Substantia nigra (tissue), 51 donors: ENCODE measurements at places on chromosomes 13 and 19.

DNA sequence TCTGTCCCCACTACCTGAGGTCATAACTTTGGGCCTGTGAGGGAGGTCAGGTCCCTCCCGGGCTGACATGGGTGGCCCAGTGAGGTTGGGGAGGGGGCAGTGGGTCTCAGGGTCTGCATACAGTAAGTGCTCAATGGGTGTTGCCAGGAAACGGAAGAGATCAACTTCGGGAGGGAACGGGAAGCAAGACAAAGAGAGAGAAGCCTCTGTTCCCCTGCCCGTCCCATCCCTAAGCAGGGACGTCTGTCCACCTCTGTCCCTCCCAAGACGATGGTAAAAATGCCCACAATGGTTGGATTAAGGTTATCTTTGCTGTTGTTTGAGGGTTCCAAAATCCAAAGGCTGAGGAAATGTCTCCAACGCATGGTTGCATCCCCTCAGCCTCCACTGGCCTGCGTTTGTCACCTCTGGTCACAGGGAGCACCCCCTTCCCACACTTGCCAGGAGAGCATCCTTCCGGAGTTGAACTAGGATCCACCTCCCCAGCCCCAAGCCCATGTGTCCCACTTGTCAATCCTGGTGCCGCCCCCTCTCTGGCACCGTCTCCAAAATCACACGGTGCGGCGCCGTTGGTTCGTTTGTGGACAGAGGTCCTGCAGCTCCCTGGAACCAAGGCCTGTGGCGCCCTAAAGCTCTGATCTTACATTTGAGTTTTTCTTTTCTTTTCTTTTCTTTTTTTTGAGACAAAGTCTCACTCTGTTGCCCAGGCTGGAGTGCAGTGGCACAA lies 774 bp upstream of the HOMER3 start:
- peak; percentile 21 for DNase-seq

DNA sequence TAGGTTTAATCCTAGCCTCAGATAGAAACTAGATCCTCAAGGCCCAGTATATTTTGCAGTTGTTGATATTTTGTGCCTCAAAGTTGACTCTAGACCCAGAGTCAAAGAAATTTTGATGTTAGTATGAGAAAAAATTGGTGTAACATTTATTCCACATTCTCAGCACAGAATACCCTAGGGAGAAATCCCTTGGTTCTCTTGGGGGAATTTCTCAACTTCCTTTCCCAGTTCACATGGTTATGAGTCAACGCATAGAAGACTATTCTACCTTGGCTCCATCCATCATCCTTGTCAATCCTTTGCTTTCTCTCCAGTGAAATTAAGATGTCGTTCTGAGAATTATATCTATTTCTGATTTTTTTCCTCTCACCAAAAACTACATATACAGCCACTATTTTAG lies 145.3 kb downstream of the POSTN start:
- DNase-seq: no peak

DNA sequence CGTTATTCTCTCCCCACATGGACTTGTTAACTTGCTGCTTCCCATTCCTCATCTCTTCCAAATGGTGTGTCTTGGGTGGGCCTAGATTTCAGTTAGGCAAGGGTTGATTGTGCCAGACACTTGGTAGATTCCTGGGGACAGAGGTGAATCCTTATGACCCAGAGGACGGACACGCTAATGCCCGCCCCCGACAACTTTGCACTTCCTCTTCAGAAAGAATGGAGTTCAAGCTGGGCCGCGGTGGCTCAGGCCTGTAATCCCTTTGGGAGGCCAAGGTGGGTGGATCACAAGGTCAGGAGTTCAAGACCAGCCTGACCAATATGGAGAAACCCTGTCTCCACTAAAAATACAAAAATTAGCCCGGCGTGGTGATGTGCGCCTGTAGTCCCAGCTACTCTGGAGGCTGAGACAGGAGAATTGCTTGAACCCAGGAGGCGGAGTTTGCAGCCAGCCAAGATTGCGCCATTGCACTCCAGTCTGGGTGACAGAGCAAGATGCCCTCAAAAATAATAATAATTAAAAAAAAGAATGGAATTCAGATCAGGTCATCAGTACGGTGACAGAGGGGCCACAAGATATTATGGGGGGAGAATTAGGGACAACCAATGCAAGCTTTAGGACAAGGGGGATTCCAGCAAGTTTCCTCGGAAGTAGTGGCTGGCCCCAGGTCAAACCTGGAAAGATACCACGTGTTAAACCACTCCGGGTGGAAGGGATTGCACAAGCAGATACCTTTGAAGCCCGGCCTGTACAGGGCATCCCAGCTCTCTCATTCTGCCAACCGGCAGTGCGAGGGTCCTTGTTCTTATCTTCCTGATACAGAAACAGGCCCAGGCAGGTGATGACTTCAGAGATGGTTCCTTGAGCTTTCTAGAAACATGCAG lies 2.7 kb downstream of the MYO9B start:
- DNase-seq: no peak

DNA sequence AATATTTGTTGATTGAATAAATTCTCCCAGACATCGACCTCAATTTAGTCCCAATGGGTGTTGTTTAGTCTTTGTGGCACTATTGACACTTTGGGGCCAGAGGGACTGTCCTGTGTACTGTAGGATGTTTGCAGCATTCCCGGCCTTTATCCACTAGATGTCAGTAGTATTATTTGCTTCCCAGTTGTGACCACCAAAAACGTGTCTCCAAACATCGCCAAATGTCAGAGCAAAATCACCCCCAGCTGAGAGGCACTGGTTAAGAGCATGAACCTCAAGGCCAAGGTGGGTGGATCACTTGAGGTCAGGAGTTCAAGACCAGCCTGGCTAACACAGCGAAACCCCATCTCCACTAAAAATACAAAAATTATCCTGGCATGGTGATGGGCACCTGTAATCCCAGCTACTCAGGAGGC lies 15.4 kb downstream of the NLRP12 start:
- DNase-seq: no peak

- no peak for DNase-seq
Observed at GRCh38 chr13:105016266-105016665, 1519.2 kb downstream of the EFNB2 start.

GRCh38 chr19:3570606-3571011 lies 2.1 kb upstream of the HMG20B start:
- DNase-seq: peak; percentile 66

GRCh38 chr19:13154241-13154778 lies 4.1 kb downstream of the IER2 start:
- DNase-seq: peak; percentile 46

GRCh38 chr19:19871932-19872331 lies 6.2 kb downstream of the ZNF253 start:
- DNase-seq: no peak

DNA sequence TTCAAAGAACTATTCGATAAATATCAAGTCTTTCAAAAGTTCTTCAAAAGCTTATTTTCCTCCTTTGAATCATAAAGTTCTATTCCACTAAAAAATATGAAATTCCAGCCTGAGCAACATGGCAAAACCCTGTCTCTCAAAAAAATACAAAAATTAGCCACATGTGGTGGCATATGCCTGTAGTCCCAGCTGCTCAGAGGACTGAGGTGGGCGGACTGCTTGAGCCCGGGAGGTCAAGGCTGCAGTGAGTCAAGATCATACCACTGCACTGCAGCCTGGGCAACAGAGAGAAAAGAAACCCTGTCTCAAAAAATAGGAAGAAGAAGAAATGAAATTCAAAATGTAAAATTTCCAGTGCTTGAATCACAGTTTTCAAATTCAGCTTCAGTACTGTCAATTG lies 24.6 kb downstream of the CAB39L start:
- DNase-seq: no peak

DNA sequence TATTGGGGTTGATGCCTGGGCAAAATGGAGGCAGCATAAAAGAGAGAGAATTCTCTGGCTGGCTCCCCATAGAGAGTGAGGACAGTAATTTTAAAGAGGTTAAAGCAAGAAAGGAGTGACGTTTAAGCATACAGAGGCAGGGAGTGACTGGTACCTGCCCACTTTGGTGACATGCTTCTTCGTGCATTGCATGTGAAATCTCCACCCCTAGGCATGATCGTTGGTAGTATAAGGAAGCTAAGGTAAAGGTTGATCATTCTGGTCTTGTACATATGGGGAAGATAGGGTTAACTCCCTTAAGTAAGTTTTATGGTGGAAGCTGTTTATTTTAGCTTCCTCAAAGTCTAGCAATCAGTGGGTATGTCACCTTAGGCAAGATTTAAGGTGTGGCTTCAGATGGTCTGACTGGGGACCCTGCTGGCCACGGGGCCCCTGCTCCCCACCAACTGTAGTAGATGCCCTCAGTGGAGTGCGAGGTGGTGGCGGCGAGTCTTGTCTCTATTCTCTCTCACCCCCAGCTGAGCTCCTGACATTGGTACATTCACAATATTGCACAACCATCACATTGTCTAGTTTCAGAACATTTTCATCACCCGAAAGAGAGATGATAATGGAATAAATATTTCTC lies 797.5 kb upstream of the SPRY2 start:
- no peak for DNase-seq

GRCh38 chr19:33770107-33770506 lies 26.6 kb upstream of the KCTD15 start:
- no peak for DNase-seq

DNA sequence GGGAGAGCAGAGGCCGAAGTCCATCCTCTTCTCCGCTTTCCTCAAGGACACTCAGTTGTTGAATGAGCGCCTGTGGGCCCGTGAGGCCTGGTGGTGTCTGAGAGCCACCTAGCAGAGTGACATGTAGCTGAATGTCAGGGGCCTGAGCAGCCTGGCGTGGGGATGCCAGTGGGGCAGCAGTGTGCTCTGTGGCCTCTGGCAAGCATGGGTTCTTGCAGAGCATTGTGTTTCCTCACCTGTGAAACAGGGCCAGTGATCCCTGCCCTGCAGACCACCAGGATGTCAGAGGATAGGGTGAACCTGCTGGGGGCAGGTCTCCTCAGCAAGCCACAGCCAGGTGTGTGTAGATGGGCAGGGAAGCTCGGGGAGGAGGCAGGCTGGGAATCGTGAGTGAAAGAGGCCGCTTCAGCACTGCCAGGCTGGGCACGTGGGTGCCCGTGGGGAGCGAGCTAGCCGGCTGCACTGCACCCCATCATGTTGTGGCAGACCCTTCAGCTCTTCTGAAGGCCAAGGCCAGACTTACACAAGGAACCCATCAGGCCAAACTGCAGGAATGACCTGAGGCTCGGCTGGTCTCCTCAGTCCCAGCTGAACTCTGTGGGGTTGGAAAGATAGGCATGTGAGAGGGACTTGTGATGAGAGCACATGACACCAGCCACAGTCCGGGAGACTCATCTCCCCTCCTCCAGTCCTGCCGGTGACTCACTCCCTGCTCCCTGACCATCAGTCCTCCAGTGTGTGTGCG lies 5.0 kb downstream of the PPP1R37 start:
- peak; percentile 55 for DNase-seq

- no peak for DNase-seq
Observed at GRCh38 chr13:99993660-99994637, 12.4 kb downstream of the ZIC2 start.

GRCh38 chr19:55642153-55643002 lies 1.1 kb upstream of the ZNF581 start:
- DNase-seq: no peak

DNA sequence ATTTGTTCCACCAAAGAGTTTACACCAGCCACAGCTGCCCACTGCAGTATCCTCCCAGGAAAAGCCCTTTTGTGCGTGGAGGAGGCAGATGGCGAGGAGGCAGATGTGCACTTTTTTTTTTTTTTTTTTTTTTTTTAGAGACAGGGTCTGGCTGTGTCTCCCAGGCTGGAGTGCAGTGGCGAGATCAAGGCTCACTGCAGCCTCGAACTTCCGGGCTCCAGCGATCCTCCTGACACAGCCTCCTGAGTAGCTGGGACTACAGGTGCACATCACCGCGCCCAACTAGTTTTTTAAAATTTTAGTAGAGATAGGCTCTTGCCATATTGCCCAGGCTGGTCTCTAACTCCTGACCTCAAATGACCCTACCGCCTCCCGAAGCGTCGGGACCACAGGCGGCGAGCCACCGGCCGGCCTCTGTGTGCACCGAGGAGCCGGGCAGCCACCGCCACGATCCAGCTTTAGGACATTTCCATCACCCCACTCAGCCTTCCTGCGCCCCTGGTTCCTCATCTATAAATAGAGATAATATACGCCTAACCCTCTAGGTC lies 563 bp upstream of the PDCD5 start:
- DNase-seq: no peak

DNA sequence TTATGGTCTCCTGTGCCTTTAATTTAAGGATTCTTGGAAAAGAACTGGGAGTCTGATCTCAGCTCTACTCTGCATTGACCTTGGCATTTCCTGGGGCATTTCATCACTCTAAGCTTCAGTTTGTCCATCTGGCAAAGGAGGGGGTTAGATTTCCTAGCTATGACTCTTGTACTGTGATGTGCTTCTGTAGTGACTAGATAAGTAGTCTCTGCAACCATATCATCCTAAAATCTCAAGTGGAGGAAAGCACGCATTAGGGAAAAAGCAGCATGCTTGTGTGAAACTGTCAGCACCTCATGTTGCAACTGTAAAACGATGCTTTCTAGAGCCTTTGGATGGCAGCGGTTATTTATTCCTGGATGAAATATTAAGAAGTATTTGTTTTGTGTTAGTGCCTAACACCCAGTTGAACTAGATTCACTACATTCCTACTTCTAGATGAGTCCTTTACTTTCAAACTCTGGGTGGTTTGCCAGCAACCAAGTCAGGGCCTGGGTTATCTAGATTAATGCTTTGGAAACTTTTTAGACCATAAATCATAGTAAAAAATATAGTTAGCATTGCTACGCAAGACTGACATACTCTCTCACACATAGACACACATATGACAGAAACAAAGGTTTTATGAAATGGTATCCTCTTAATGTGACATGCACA lies 6.8 kb downstream of the WDFY2 start:
- DNase-seq: no peak

GRCh38 chr13:106230450-106230849 lies 305.0 kb downstream of the EFNB2 start:
- DNase-seq: no peak

- no peak for DNase-seq
Observed at GRCh38 chr19:35577918-35578317, 8.1 kb upstream of the PMIS2 start.

GRCh38 chr13:43333176-43333575 lies 309.8 kb downstream of the DNAJC15 start:
- DNase-seq: no peak

- no peak for DNase-seq
Observed at GRCh38 chr13:107480130-107480529, 735.2 kb downstream of the LIG4 start.

DNA sequence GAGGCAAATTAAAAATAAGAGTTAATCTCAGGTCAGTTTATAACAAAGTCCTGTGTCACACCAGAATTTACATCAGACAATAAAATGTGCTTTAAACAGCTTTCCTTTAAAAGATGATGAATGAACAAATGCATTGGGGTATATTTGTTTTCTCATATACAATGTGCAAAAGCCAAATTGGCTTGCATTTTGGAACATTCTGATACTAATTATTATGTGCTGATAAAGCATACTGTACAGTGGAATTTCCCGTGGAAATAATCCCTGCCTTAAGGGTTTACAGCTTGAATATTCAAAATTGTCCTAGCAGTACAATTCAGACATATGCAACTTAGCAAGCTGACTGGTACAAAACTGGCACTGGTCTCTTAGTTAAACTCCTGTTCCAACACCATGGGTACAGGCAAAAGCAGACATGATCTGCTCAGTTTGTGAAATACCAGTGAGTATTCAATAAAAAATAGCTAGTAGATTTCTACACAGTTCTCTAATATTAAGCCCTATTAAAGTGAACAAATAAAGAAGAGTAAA lies 373.4 kb downstream of the SLITRK1 start:
- no peak for DNase-seq

GRCh38 chr13:34833562-34834182 lies 108.4 kb upstream of the NBEA start:
- no peak for DNase-seq

GRCh38 chr13:40692946-40693345 lies 26.5 kb upstream of the FOXO1 start:
- no peak for DNase-seq

- DNase-seq: no peak
Observed at GRCh38 chr19:10828981-10829821, 6.8 kb downstream of the TMED1 start.
